Stimulated activated CD8-positive, alpha-beta memory T cell treated with anti-CD3 and anti-CD28 coated beads, Interleukin-15, amount 100 ng/mL, for 48 hours (primary cell): ENCODE measurements at places on chromosomes 7 and 10.

DNA sequence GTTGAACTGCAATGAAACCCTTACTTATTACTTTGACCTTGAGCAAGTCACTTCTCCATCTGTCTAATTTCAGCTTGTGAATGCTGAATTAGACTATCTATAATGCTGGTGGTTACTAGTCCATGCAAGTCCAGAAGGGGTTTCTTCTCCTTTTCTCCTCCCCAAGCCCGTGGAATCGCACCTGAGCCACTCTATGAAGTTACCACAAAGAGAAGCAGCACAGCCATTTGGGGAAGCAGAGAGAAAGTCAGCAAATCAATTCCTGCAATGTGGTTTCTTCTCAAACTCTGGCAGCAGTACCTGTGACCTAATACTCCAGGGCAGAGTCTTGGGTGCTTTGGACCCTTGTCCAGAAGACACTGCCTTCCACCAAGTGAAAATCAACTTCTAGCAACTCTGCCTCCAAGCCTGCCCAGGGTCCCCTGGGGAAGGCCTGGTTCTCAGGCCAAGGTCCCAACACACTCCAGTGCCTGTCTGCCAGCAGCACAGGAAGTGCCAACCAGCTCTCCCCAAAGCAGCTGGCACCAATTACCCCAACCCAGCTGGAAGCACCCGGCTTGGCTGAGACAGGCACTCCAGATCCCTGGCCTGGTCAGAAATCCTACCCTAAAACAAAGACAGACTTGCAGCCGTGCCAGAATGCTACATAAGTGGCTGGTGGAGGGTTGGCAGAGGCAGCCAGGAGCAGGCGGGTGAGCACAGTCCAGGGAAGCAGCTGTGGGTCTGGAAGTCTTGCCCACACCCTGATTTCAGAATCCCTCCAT is 200.3 kb downstream of the LSM5 start:
- no peak for DNase-seq

GRCh38 chr10:44925811-44926750 is 14.9 kb downstream of the TMEM72 start:
- DNase-seq: no peak

DNA sequence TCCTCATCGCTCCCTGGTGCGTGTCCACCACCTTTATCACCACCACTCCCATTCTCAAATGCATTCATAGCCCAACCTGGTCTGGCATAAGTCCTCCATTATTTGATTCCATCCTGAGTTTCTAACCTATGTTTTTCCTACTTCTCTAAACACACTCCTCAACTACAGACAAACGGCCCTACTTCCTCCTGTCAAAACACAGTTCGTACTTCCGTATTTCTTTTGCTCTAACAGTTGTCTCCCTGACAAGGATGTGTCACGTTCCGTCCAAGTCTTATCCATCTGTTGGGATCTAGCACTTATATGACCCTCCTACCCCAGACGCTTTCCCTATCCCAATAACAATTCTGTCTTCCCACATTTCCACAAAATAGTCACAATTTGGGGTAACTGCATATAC is 46.8 kb downstream of the DOCK4 start:
- no peak for DNase-seq

DNA sequence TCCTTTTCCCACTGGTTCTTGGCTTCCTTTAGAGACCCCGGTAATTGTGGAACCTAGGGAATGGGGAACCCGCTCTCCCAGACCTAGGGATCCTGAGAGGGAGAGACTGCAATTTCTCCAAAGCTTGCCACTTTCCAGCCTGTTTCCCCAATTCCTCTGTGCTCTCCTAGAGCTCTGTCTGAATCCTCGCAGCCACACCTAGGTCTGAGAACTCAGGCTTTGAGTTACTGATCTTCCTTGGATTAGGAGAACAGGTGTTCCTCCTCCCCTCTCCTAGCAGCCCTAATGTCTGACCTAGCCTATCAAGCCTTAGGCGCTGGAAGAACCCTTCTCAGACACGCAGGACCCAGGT is 20.0 kb downstream of the WNT8B start:
- DNase-seq: no peak

DNA sequence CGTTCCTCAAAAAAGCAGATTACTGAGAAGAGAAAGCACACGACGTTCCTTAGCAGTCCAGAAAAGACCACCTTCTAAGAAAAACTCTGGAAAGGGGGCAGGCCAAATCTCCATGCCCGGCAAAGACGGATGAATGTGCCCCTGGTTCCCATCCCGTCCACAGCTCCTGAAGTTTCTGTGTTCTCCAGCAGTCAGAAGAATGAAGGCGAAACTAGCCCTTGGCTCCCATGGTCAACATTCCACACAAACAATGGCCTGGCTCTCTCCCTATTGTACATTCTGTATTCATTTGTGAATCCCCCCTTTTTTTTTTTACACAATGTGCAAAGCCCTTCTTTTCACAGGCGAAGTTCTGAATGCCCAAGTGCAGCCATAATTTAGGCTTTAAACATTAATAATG is 5.3 kb downstream of the CTBP2 start:
- DNase-seq: no peak

DNA sequence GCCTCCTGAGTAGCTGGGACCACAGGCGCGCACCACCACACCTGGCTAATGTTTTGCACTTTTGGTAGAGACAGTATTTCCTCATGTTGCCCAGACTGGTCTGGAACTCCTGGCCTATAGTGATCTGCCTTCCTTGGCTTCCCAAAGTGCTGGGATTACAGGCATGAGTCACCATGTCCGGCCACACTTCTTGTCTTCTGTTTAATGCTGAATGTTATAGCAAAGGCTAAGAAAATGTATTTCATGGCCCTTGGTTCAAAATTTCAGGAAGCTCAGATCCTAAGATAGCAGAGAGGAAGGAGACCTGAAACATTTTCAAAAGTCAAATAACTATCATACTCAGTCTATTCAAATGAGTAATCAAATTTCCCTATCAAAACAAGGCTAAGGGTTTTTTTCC is 229.6 kb downstream of the BAMBI start:
- DNase-seq: no peak

GRCh38 chr10:43680035-43680434 is 31.4 kb upstream of the ZNF32 start:
- no peak for DNase-seq

DNA sequence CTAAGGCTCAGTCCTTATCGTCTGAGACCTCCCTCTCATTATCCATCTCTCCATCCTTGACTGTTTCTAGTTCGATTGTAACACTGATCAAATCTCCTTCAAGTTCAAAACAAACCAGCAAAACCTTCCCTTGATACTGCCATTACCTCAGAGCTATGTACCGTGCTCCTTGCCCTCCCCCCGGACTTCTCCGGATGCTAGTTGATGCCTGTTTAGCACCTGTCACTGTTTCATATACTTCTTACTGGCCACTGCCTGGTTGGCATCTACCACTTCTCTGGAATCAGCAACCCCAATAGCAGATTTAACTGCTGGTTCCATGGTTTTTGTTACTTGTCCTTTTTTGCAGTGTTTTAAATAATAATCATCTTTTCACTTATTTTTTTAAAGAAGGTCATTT is 64.1 kb downstream of the BMPR1A start:
- no peak for DNase-seq

DNA sequence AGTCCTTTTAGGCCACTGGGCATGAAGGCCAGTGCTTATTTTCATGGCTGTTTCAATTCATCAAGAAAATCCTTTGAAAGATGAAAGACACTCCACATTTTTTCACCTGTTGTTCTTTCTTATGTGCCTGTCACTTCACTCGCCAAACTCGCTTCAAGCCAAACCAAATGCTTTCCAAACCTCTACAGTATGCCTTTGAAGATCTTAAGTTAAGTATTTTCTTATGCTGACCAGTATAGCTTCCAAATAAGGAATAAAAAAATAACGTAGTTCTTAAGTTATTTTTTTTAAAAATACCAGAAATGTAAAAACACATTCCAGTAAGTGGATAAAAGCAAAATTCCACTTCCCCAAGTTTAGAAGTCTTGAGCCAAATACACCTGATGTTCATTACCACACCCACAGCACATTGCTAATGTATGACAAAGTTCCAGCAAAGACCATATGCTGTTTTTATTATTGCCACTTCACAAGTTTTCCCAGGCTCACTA is 186.1 kb downstream of the MTERF1 start:
- no peak for DNase-seq

DNA sequence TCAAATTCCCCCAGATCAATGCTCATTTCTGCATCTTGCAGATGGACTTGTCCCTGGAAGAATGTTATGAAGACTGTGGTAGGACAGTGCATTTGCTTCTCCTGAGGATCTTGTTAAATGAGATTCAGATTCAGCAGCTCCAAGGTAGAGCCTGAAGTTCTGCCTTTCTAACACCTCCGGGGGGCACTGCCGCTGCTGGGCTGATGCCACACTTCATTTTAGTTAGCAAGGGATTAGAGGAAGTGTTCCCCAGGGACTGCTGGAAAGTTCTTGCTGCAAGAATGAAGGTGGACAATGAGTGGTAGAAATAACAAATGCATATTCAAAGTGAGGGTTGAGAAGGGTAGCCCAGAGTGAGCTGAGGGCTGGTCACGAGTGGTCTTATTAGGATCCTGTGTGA is 434.3 kb upstream of the AKR1E2 start:
- no peak for DNase-seq

- no peak for DNase-seq
Observed at GRCh38 chr7:158431941-158432347, 155.7 kb downstream of the PTPRN2 start.

DNA sequence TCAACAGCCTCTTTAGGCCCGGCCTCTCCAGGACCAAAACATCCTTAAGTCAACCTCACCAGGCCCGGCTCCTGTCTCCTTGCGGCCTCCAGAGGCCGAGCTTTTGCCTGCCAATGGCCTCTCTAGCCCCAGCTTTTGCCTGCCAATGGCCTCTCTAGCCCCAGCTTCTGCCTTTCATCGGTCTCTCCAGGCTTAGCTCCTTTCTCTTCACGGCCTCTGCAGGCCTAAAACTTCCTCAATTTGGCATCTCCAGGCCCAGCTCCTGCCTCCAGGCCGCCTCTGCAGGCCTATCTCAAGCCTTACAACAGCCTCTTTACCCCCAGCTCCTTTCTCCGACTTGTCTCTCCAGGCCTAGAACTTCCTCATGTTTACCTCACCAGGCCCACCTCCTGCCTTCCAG is 15.7 kb upstream of the TMEM248 start:
- no peak for DNase-seq

- no peak for DNase-seq
Observed at GRCh38 chr7:32266932-32267475, 196.8 kb upstream of the PDE1C start.

DNA sequence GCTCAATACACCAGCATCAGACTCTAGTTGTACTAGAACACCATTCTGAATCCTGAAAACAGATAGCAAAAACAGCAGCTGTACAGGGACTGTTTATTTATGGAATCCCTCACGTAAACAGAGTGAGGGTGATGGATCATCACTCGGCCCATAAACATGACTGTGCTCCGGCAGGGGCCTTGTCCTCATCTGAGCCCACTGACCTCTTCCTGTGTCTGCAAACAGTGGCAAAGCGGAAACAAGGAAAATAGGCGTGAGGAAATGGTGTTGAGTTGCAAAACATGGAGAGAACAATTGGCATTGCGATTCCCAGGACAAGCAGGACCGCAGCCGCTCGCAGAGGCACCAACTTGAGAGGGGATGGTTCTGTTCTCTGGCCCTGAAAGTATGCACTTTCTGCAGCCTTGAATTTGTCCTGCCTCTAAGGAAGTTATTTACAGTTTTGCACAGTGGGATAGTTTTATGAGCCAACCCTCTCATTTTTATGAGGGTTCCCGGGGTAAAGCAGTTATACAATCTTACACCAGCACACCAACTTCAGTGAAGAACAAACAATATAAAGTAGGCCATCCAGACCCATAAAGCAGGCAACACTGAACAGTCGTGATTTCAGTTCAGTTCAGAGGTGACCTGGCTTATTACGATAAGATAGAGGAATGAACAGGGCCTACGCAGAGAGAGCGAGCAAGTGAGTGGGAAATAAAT is 248.0 kb upstream of the FZD8 start:
- DNase-seq: no peak
